H7 (cell line): ENCODE measurements at places on chromosomes 16 and 17.

DNA sequence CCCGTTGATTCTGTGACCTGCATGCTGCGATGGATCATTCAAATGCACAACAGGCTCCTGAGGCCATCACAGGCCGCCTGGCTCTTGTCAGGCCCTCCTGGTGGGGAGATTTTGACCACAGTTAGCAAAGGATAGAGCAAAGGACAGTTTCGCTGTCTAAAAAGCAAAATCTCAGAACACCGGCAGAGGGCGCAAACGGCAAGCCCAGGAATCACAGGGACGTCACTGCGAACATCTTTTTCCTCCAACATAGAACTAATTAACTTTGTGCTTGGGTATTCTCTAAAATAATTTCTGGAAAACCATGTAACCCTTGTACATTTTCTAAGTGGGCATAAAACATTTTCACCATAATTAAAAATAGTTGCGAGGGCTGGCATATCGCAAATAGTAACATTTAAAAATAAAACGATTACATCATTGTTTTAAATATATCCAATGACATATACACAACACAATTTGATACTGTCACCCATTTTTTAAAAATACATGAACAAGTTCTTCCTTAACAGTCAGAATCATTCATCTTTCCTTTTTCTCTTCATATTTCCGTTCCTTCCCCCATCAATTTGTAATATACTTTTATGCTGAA, 19.7 kb upstream of the SLC47A1 start:
- DNase-seq: peak; percentile 78

- no peak for DNase-seq
Observed at GRCh38 chr16:88508868-88509748, 56.0 kb downstream of the ZFPM1 start.

DNA sequence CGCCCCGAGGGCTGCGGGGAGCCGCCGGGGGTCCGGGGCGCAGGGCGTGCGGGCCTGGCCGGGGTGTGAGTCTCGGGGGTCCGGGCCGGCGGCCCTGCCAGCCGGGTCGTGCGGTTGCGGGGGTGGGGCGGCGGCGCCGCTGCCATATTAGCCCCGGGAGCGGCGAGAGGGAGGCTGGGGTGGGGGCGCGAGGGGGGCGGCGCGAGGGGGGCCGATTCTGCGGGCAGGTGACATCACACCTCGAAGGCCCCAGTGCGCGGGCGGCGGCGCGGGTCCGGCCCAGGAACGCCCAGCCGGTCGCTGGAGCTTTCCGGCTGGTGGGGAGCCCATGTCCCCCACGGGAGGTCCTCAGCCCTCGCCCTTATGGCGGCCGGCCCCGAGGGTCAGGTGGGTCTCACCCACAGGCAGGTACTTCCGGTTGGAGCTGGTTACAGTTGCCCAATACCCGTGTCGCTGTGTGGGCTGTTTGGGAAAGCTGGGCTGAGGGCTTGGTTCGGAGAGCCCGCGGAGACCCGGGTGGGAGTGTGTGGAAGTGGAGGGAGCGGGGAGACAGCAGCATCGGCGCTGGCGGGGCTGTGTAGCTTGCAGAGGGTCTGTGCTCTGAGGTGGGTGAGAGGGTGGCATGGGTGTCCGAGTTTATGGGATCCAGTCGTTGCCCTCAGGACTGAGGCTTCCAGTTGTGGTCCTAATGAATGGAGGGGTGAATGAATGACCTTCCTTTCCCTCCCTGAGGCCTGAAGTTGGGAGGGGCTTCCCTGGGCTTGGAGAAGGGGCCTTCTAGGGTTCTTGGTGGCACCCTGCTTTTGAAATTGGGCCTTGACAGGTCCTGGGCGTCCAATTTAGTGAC, 804 bp downstream of the ATP6V0C start:
- peak; percentile 86 for DNase-seq

DNA sequence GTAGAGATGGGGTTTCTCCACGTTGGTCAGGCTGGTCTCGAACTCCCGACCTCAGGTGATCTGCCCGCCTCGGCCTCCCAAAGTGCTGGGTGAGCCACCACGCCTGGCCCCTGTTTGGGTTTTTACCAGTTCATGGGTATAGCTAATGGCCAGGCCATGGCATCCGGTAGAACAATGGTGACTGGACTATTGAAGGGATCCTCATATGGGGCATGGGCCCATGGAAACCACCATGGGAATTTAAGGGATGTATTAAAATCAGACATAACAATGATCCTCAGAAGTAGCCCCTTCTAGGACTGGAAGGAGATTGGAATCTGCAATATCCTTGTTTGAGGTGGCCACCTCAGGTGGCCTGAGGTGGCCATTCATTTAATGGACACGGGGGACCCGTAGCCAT, 17.5 kb upstream of the GUCY2D start:
- no peak for DNase-seq

- DNase-seq: no peak
Observed at GRCh38 chr16:82134846-82135245, 35.2 kb downstream of the MPHOSPH6 start.

DNA sequence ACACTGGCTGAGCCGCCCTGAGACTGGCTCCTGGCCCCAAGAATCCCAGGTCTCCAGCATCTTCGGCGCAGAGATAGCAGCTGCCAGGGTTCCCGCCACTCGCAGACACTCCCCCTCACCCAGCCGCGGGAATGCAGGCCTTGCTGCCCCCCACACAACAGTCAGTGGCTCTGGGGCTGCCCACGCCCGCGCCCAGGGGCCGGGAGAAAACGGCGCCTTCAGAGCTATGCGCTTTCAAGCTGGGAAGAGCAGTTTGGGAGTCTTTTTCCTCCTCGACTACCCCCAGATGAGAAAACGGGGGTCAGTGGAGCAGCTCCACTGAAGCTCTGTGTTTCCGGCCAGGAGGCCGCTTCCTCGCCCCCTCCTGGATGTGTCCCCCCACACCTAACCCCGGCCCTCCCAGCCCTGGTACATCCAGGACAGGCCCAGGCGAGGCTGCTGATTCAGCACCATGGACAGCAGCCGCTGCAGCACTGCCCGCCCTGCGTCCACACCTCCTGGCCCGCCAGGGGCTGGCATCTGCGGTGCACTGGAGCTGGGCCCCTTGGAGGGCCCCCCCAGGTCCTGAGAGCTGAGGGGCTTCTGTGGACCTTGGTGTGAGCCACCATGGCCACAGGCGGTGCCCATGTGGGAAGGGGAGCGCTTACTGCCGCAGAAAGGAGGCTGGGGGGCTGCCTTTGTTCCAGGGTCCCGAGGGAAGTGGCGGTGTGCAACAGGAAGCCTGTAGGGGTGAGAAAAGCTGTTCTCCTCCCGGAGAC, 35.7 kb downstream of the CACNA1H start:
- DNase-seq: no peak

- peak; percentile 16 for DNase-seq
Observed at GRCh38 chr16:6193718-6194117, 1096.1 kb upstream of the EEF2KMT start.

DNA sequence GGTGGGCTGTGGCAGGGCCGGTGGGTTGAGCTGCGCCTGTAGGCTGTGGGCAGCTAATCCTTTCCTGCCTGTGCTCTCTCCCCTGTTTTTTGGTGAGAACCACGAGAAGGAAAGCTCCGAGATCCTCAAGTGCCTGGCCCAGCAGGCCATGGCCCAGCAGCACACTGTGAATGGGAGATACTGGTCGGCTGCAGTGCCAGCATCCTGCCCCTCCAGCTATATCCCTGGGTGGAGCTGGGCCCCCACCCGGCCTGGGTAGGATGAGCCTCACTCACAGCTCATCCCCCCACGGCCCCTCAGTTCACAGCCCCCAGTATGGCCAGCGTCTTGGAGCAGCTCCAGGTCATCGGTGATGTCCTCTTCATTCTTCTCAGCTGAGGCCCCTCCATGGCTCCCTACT, 164.4 kb upstream of the ZNF267 start:
- peak; percentile 30 for DNase-seq

GRCh38 chr16:24973809-24974461, 41.2 kb downstream of the ARHGAP17 start:
- DNase-seq: no peak

DNA sequence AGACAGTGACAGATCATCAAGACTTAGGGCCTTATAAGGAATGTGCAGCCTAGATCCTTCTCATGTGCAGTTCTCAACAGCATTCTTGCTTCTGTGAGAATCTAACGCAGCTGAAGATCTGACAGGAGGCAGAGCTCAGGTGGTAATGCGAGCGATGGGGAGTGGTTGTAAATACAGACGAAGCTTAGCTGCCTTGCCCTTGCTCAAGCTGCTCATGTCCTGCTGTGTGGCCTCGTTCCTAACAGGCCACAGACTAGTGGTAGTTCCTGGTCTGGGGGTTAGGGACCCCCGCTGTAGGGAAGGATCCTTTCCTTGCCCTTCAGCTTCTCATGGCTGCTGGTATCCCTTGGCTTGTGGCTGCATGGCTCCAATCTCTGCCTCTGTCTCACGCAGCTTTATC, 10.3 kb upstream of the NTN1 start:
- no peak for DNase-seq

DNA sequence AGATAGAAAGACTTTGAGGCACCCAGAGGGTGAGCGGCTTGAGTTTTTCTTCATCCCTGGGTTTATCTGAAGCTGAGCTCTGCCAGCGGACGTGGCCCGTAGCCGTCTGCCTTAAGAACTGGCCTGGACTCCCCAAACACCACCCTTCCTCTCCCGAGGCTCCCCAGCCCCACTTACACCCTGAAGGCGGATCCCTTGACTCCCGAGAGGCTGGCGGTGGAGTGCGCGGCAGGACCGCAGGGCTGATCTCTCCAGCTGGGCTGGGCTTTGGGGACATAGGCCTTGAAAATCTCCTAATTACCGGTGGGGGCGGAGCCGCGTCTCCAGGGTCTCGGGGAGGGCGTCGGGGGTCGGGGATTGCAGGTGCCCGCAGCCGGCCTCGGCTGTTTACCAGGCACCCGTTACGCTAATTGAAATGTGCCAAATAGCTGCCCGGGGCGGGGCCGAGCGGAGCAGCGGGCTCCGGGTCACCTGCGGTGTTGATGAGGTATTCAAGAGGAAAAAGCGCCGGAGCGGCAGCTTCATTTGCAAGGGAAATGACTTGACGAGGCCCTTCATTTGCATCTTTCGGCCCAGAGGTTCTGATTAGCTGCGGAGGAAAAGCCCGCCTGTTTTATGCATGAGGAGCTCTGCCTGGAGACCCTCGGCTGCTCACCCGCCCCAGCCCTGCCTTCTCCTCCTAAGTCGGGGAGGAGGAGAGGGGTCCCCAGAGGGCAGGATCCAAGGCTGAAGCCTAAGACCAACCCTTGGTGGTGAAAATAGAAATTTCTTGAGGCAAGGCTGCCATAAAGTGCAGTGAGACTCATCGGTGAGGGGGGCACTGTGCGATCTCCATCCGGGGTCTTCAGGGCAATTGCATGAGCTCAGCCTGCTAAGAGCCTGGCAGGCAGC, 100.7 kb downstream of the MGAT5B start:
- peak; percentile 94 for DNase-seq
